Stimulated activated CD4-positive, alpha-beta T cell treated with anti-CD3 and anti-CD28 coated beads, TNF-alpha, amount 100 ng/mL, for 1 hour (primary cell): ENCODE measurements at places on chromosomes 7 and 10.

DNA sequence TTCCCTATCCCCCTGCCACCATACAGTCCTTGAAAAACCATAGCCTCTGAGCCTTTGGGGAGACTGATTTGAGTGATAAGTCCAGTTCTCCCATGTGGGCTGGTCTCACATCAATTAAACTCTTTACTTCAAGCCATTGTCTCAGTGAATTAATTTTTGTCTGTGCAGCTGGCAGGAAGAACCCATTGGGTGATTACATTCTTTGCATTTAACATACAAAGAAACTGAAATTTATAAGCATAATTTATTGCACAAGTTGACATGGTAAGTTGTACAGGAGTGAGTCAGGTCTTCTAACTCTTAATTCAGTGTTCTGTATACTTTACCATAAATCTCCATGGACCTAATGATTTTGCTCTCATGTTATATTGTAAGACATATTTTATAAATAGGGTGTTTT lies 1613.0 kb upstream of the LRRTM3 start:
- no peak for DNase-seq

- DNase-seq, result no peak
Measured at GRCh38 chr7:143303733-143304132, 12.2 kb upstream of the CLCN1 start.

DNA sequence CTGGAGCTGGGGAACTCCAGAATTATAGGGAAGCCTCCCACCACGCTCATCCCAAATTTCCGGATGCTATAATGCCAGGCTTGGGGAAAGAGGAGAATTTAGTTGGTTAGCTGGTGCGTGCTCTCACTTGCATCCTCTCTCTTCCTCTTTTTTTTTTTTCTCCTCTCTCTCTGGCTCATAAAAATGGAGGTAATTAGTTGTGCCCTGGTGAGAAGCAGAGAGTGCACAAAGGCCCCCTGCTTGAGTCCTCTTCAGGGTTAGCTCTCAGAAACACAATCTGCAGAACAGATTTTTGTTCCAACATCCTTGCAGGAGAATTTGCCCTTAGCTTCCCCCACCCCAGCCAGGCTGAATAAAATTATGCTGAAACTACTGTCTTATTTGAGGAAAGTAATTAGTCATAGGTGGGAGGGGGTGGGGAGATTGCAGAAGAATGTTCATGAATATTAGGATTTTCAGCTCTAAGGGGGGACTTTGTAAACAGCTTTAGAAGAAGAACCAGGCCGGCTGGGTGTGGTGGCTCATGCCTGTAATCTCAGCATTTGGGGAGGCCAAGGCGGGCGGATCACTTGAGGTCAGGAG lies 7.6 kb downstream of the SERPINE1 start:
- no peak for DNase-seq

DNA sequence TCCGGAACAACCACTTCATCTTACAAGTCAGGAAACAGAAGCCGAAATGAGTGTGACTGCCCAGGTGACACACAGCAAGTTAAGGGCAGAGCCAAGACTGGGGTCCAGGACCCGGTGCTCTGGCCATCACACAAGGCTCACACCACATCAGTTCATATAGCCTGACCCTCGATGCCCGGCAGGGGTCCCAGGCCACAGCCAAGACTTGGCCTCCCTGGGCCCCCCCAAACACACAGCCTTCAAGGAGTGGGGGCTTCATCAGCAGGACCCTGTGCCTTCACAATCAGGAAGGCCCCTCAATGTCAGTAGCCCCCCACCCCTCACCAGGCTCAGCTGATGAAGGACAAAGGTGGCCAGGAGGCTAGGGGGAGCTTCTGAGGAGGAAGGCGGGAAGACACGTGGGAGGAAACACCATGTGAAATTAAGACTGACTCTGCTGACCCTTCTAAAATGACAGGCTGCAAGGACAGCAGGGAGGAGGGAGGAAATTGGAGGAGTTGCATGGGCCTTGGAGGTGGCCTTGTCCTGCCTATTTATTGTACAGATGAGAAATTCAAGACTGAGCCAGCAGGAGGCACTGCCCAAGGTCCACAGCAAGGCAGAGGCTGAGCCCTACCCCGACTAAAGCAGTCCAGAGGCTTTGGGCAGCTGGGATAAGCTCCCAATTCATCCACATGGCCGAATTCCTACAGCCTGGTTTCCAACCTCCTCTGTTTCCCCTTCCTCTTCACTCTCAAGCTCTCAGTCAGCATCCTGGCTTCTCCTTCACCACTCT lies 216.1 kb upstream of the ZMIZ1 start:
- no peak for DNase-seq

GRCh38 chr10:71255808-71256660 lies 43.7 kb downstream of the UNC5B start:
- no peak for DNase-seq

DNA sequence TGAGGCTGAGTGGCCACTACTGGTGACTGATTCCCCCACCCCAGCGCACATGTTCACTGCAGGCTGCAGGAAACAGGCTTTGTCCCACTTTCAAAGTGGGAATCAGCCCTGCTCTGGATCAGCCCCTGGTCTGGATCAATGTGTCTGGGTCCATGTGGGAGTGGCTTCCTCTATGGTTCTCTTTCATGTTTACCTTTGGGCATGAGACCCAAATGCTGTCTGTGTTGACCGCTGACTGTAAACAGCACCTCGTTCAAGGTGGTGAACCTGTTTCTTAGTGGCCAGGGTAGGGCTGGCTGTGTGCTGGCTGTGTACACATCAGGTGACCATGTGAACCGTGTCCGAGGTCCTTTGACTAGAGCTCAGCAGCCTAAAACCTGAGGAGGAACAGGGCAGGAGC lies 121.8 kb downstream of the CAMK1D start:
- no peak for DNase-seq
